ENCODE measurements at places on chromosomes 12 and 14.

DNA sequence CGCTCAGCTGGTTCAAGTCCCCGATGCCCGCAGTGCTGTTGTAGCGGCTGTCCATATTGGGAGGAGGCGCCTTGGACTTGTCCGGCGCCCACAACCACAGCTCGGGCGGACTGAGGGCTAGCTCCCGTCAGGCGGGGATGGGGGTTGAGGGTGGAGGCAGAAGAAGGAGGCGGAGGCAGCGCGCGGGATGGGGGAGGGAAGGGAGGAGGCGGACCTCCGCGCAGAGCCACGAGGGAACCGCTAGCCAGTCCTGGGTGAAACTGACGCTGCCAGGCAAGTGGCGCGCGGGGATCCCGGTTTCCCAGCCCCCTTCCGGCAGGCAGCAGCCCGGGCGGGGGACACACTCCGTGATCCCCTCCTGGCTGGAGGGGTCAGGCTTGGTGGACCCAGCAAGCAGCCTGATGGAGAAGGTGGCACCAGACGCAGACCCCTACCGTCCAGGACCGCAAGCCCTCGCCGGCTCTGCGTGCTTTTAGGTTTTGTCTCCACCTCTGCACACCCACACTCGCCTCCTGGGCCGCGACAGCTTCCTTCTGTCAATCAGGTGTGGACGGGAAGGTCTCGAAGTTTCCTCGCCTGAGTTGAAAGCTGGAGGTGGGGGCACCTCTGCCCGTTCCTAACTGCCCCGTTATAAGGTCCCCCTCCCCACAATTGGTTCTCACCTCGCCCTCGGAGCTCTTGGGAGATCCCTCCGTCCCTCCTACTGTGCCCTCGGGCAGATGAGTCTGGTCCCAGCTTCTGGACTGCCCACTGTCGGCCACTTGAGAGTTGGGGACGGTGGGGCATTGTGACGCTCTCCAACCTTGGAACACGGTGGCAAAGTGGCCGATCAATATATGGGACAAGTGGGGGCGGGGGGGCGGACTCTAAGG lies at the start of gene CPNE8:
Gene CPNE8 (minus strand): TSS at position 112 of the 872 bp plus-strand sequence. CDS start 57 bp downstream, at position 55.
- DNase-seq, result peak; percentile 83

- DNase-seq, result no peak
These were observed 1005.0 kb downstream of the GALC start for GRCh38 chr14:86987966-86988365.

GRCh38 chr12:126093908-126094307 lies 1028.7 kb downstream of the AACS start:
- DNase-seq, result no peak

DNA sequence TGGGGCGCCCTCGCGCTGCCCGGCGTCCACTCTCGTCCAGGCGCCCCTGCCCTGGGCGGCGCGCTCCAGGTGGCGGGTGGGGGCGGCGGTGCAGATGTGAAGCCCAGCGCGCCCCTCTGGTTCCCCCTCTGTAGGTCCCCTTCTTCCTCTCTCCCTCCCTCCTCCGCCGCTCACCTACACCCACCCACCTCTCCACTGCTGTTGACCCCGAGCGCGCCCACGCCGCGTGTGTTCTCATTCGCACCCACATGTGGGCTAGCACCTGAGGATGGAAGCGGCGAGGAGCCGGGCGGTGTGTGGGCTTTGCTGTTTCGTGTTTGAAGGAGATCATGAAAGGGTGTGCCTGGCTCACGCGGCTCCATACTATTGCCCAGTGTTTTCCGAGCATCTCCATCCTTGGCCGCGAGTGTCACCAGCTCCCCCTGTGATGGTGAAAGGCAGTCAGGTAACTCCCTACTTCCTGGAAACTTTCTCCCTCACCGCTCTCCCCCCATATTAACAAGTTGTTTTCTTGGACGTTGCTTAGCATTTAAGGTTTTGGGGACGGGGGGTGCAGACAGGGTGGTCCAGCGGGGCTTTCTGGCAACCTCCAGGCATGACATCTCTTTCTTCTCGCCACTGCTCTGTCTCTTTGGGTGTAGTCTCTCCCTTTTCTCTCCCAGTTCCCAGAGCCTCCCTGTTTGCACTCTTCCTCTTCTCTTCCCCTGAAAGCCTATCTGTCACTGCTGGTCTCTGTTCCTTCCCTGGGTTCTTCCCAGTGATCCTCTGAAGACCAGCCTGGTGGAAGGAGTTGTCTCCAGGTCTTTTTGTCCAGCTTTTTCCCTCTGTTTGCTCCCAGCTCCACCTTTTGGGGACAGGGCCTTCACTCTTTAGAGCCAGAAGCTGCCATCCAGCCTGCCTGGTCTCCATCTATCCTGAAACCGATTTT lies 1.6 kb downstream of the CACNA1C start:
- DNase-seq, result no peak

- peak; percentile 93 for DNase-seq
These were observed 3.7 kb downstream of the SELPLG start for GRCh38 chr12:108629824-108630476.

- no peak for DNase-seq
These were observed 52.9 kb downstream of the ABCC9 start for GRCh38 chr12:21888276-21888863.
